T-cell (primary cell): ENCODE measurements at places on chromosomes 2 and 18.

- DNase-seq = no peak
Observed at GRCh38 chr2:12928197-12928774, 211.6 kb downstream of the TRIB2 start.

GRCh38 chr18:21366896-21367295 lies 124.9 kb downstream of the GREB1L start:
- no peak for DNase-seq

- no peak for DNase-seq
Observed at GRCh38 chr2:108315444-108315934, 26.8 kb downstream of the SULT1C2 start.

DNA sequence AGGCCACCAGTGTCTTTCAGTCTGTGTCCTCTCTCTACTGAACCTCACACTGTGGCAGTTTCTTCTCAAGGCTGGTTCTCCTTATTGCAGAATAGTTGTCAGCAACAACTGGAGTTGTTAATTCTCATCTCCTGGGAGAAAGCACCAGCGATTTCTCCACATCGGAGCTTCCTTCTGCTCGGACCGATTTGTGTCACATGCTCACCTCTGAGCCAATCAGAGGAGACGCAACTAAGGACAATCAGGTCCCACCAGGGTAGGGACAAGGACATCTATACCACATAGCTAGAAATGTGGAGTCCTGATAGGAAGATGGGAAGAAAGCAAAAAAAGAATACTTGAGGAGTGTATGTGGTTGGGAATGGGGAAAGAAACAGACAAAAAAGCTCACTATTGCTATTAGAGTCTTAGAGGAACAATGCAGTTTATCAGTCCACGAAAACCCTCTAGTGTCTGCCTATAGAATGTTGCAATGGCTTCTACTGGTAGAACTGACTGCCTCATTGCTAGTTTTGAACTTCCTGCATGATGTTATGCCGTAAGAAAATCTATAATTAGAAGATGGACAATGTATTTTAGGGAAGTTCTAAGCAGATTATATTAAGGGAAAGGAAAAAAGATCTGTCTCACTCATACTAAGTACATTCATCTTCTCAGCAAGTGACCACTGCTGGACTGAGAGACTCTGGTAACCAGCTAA lies 169.7 kb downstream of the CDCA7 start:
- DNase-seq = no peak

DNA sequence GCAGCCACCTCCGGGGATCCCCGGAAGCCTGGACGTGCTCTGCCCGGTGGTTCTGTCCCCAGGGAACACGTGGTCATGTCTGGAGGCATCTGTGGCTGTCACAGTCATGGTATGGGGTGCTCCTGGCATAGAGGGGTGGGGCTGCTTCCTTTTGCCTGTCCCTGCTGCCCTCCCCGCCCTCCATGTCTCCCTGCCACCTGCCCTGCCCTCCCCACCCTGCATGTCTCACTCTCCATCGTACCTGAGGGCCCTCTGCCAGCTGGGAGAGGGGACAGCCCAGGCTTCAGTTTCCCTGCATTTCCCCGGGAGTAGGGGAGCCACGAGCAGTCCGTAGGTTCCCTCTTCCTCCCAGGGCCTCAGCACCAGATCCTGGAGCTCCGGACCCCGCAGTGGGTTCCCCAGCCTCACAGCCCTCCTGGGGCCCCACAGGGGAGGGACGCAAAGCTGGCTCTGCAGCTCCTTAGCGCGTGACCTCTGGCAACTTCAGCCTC lies 90.0 kb upstream of the CTDP1 start:
- DNase-seq = no peak

GRCh38 chr2:88813612-88814011 lies 122.1 kb downstream of the RPIA start:
- no peak for DNase-seq
